ENCODE measurements at places on chromosomes 7 and 10.

DNA sequence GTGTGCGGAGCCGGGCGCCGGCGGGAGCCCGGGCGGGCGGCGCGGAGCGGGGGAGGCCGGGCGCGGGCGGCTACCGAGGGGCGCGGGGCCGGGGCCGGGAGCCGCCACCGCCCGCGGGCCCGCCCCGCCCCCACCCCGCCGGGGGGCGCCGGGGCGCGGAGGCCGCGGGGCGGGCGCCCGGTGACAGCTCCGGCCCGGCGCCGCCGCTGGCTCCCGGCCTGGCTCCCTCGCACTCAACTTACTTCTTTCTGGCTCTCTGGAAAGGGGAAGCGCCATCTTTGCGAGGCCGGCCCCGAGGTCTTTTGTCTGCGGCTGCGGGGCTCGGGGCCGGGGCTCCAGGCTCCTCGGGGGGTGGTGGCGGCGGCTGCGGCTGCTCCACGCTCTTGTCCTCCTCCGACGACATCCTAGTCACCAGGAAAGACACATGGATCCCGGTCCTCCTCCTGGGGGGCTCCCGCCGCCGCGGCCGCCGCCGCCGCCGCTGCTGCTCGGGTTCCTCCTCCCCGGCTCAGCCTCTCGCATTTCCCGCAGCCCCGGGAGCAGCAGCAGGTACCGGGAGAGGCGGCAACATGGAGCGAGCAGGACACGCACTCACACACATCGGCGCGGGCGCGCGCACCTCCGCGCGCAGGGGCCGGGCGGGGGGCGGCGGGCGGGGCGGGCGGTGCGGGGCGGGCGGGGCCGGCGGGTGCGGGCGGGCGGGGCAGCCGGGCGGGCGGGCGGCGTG, at the start of gene KMT2C:
KMT2C (minus strand) TSS at position 620 of the 727 bp plus-strand sequence; CDS start at position 403, 217 bp downstream.
- DNase-seq = peak; percentile 67

GRCh38 chr7:137393570-137393969, 50.0 kb upstream of the PTN start:
- no peak for DNase-seq

DNA sequence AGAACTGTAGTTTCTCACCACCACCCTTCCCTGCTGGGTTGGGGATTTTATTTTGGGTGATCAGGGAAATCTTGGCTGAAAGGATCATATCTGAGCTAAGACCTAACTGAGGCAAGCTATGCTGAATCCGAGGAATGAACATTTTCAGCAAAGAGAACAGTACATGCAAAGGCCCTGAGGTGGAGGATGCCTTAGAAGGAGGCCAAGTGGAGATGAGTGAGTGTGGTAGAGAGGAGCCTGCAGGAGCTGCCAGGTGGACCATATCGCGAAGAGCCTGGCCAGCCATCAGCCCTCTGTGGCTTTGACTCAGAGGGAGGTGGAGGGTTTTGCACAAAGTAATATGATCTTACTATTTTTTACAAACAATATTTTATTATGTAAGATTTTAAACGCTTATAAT, 1.6 kb upstream of the RASGEF1A start:
- DNase-seq = no peak

DNA sequence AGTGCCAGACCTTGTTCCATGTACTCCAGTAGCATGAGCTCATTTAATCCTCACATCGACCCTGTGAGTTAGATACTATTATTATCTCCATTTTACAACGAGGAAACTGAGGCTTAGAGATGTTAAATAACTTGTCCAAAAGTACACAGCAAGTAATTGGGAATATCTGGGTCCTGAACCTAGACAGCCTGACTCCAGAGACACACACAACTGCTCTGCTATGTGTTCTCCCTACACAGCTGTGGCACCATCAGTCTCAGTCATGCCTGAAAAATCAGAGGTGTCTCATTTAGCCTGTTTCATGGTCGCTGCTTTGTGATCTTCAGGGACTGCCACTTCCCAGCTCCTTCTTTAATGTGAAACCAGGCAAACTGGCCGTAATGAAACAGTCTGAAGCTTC, 56.5 kb downstream of the COL1A2 start:
- DNase-seq = no peak
